ENCODE measurements at places on chromosomes 2 and 18.
A peak's percentile ranks its signal among the peaks of the same experiment; 100 is the strongest.

DNA sequence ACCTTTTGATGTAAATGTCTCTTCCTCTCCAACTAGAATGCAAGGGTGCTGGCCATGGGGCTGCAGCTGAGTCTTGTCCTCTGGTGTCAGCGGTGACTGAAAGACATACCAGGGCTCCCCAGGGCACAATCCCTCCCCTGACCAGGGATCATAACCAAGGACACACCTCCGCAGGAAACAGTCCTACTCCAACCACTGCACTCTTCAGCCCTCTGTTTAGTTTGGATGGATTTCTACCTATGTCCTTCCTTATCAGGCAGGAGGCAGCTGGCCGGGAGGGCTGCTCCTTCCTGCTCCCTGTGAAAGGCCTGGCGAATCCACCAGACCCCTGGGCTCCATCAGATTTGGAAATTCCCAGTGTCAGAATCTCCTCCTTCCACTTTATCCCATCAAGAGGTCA is 185.2 kb upstream of the ID2 start:
- no peak for DNase-seq

GRCh38 chr2:19198381-19198780 is 160.0 kb downstream of the OSR1 start:
- no peak for DNase-seq

DNA sequence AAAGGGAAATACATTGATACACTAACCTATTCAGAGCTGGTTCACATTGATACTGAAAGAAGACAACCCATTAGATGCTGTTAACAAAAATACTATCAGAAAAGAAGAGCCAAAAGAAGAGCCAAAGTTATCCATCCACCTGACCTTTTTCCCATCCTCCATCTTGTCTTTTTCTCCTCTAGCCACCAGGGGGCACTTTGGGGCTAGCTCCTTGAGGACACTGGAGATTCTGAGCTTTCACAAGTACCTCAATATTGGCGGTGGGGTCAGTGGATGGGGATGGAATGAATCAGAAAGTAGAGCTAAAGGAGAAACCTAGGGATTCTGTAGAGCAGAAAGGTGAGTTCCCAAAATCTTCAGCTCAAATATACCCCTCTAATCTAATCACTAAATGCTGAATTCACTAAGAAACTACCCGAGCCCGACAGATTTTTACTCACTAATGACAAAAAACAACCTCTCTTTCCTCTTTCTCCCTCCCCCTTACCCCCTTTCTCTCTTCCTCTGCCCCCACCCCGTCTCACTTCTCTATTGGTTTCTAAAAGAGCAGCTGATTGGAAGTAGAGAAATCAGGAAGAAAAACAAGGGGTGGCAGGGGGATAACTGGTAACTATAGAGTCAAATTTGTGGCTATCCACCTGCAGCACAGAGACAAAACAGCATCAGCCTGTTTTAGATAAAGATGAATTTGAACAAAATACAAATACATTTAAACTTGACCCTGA is 203.3 kb downstream of the TCF4 start:
- peak; percentile 49 for DNase-seq

DNA sequence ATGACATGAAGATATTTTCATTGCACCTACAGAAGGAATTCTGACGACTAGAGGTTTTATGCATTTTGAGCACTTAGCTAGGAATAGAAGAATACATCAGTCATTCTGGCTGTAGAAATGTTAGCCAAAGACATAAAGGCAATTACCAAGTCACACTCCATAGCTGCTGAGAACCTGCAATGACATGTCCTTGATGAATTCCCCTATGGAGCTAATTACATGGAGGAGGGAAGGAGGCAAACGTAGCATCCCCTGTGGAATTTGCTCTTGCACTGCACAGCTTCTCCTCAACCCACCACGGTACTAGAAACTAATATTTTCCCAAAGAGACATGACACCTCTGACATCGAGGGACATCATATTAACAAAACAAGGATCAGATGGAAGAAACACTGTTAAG is 174.0 kb upstream of the SESTD1 start:
- no peak for DNase-seq
